ENCODE measurements at places on chromosomes 12 and 14. TPM values are rescaled to one million over a fixed set of nuclear protein-coding genes. Genes with fewer than 3 reads are reported as not detected.

GRCh38 chr12:101608301-101609133 is 13.7 kb downstream of the MYBPC1 start:
- no peak for DNase-seq

- DNase-seq = no peak
Observed at GRCh38 chr12:106885026-106885425, 70.7 kb upstream of the TMEM263 start.

Gene NKX2-8
- not detected for polyA plus RNA-seq

Gene RACGAP1
- polyA plus RNA-seq = 45.4 TPM

DNA sequence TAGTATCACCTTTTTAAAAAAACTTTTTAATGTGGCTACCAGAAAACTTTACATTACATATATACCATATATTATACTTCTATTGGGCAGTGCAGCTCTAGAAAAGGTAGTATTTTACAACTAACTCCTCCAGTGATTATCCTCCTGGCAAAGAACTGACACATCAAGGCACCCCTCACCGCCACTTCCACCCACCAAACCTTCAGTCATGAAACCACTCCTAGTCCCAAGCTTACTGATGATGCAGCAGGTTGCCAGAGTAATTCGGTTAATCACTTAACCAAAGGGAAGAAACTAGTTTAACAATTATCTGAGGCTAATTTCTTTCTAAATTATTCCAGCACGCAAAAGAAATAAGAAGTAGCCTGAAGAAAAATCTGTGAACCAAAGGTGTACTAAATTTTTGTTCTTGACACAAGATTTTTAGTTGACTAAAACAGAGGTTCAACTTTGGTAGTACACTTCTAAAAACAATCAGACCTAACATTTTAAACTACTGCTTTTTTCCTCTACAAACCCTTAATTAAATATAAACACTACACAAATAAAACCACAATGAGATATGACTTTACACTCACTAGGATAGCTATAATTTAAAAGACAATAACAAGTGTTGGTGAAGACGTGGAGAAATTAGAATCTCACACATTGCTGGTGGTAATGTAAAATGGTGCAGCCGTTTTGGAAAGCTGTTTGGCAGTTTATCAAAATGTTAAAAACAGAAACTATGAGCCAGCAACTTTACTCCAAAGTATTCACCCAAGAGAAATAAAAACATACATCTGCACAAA is 16.7 kb downstream of the SPPL3 start:
- no peak for DNase-seq

Gene NKX2-1
- 0.52 TPM for polyA plus RNA-seq

GRCh38 chr12:46904406-46905238 is 78.8 kb upstream of the SLC38A4 start:
- no peak for DNase-seq

DNA sequence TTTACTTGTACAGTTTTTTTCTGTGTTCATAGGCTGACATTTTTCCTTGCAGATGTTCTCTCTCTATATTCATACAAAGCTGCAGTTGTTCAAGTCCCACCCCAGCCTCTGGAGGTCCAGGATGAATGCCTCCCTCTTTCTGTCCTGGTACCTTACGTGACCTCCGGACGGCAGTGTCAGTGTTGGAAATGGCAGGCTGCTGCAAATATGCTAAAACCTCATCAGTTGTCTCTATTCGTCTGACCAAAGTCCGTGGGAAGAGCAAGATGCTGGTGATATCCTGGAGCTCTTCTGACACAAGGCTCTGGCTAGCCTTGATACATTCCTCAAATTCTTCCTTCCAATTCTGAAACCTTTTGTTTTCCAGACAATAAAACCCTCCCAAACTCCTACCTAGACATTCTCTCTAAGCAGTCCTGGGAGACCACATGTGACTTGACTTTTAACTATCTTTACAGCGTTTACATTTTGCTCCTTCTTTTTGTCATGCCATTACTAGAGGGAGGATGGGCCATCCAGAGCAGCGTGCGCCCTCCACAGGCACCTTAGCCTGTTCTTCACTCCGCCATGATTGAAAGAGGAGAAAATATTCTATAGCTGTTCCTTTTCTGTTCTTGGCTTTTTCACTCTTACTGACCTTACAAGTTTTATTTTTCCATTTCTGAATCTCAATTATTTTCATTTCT is 143.6 kb downstream of the RGS6 start:
- DNase-seq = no peak
